Activated CD4-positive, alpha-beta T cell treated with anti-CD3 and anti-CD28 coated beads, Interleukin-2, amount 50 U/mL, for 16 hours (primary cell): ENCODE measurements at places on chromosomes 6 and 20.
A peak's percentile ranks its signal among the peaks of the same experiment; 100 is the strongest.

DNA sequence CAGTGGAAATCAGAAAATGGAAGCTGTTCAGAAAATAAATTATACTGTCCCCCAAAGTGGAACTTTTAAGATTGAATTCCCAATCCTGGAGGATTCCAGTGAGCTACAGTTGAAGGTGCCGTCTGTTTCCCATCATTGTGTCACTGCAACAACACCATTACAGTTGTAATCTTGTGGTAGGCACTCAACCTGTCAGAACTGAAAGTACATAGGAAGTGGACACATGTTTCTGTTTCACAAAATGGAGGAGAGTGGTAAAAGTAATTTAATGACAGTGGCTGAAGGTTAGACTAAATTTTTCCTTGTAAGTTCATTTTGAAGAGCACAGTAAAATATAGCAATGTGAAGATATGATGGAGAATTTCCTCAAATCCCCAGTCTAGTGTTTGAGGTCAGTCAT lies 70.0 kb downstream of the CD109 start:
- DNase-seq = no peak

GRCh38 chr20:14576196-14576877 lies 238.9 kb upstream of the FLRT3 start:
- no peak for DNase-seq

DNA sequence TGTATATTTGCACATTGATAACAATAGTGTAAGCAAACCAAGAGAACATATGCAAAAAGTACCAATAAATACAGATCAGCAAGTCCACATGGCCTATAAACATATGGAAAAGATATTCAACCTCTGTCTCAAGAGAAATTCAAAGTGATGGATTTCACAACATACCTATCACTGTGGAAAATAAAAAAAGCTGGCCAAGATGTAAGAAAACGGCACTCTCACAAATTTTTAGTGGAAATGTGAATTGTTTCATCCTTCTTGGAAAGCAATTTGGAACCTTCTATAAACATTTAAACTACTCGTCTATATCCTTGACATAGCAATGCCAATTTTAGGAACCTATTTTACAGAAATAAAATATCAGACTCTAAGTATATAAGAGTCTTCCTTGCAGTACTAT lies 559.8 kb downstream of the QKI start:
- no peak for DNase-seq

GRCh38 chr6:144778773-144779492 lies 493.8 kb downstream of the UTRN start:
- DNase-seq = no peak

DNA sequence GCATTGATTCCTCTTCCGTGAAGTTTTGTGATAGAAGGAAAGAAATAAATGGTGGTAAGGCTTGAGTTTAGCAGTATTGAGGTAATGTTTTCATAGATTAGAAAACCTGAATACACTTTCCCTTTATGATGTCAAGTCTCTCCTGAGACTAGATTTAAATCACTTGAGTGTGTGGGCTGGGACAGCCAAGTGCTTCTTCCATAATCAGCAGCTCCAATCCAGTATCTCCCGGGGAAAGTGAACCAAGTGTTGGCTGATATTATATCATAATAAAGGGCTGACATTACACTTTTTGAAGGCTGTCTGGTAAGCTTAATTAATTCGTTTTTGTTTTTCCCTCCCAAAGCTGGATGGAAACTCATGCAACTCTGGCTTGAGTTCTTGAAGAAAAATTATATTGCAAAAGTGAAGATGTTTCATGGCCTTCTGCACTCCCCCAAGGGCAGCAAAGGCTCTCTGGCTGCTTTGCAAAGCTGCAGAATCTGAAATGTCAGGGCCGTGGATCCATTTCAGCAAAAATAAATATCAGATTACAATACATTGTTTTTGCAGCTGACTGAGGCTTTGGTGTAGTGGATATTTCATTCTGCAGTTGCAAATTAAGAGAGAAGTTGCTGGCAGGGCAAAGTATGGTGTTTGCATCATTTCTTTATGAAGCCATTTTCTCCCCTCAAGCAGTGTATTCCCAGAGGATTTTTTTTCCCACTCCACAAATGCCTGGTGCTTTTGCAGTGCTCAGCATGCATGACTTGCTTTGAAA lies 101.2 kb downstream of the MKKS start:
- DNase-seq = no peak

DNA sequence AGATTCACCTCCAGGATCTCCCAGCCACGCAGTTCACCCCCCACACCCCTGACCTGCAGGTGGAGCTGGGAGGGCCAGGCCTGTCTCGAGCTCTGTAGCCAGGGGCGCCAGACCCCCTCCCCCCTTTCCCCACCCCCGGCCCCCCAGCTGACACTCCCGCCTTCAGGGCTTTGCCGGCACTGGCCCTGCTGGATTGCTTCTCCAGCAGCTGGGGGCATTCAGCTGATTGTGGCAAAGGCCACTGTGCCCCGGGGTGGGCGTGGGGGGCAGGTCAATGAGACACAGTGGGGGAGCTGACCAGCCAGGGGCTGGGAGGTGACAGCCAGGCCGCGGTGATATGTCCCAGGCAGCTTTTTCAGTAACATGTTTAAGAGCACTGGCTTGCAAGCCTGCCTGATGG lies 22.2 kb downstream of the ZBP1 start:
- no peak for DNase-seq

- DNase-seq = no peak
Observed at GRCh38 chr6:94636780-94637385, 940.5 kb upstream of the MANEA start.

GRCh38 chr6:92267335-92267734 lies 1152.0 kb downstream of the EPHA7 start:
- DNase-seq = no peak

GRCh38 chr20:19557291-19557690 lies 200.8 kb upstream of the RIN2 start:
- DNase-seq = no peak

DNA sequence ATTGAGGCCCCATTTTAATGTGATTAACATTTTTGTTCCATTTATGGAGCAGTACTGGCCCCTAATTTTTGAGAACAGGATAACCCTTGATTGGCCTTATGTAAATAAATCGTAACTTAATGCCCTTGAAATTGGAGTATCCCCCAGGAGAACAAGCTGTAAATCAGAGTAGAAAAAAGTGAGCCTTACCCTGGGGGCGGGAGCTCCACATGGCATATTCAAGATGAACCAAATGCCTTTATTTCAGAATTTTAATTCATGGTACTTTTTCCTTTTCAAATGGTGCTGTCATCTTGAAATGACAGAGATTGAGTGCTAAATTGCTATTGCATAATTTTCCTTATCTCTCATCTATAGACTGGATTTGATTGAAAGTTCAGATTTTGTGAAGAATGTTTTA lies 809.5 kb upstream of the FLRT3 start:
- no peak for DNase-seq

DNA sequence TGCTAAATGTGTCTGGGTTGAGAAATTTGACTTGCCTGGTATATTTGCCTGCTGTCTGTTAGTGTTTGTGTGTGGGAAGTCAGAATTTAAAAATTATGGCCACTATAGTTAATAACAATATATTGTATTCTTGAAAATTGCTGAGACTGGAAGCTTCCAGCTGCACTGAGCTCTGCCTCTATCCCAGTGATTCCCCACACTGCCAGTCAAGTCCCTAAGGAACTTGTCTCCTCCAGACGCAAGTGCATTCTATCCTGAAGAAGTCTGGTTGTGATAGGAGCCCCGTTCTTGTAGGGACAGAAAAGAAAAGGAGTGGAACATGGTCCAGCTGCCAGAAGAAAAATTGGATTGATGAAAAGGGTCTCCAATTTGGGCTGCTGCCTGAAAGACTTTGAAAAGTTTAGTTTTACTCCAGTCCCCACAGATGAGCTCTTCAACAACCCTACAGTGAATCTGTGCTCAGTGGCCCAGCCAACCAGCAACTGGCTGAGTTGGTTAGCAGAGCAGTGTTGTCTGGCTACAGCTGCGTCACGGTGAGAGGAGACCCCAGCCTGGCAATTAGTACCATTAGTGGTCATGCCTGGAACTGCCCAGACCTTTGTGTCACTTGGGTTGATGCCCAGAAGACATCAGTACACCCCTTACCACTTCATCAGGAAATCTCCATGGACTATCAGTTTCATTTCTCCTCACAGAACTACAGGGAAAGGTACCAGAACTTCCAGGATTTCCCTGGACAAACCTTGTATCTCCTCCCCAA lies 183.1 kb upstream of the MCHR2 start:
- no peak for DNase-seq

- no peak for DNase-seq
Observed at GRCh38 chr6:123091896-123092271, 95.8 kb downstream of the CLVS2 start.

- no peak for DNase-seq
Observed at GRCh38 chr20:10216146-10216791, 2.4 kb upstream of the SNAP25 start.

GRCh38 chr6:134604014-134604676 lies 286.2 kb upstream of the SGK1 start:
- DNase-seq = no peak

DNA sequence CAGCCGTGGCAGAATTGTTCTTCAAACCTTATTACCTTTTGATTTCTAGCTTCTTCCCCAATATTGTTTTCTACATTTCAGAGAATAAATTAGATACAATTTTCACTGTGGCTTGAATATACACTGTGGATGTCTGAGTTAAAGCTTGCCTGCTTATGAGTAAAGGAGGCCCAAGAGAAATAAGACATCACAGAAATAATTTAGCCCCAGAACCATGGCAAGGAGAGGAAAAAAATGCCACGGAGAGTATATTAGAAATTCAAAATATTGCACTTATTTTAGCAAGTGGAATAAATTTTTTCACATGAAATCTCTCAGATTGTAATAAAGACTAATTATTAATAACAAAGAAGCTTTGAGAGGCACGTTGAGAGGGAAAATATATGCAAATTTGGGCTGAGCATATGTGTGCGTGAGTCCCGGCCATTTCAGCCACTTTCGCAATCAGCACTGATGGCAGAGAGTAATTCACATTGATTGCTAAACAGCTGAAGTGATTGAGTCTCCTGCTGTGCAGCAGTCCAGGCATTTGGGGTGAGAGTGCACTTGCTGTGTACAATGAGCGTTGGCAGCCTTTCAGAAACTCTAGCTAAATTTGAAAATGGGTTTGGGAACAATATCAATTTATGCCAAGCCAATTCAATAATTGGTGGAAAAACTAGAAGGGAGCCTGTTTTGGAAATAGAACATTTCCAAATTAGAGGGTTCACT lies 596.0 kb downstream of the EPM2A start:
- no peak for DNase-seq

- no peak for DNase-seq
Observed at GRCh38 chr6:5241252-5241651, 19.5 kb downstream of the LYRM4 start.

GRCh38 chr6:168451805-168452517 lies 11.0 kb downstream of the SMOC2 start:
- DNase-seq = no peak

GRCh38 chr6:169894377-169894960 lies 143.0 kb downstream of the ERMARD start:
- no peak for DNase-seq

DNA sequence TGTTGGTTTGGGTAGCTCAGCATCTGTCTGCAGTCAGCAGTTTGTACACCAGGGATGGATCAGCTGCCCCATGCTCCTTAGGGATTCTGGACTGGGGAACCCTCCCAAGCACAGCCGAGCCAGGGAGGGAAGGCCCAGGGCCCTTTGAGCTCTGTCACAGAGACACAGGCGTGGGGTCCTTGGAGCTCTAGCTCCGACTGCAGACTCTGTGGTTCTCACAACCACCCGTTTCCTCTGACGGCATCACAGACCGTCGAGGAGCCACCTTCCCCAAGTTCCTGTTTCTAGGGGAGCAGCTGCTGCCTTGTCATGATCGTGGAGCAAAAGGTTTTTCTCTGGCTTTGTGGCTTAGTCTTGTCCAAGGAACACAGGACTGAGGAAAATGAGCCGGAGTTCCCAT lies at the start of gene SLA2:
Gene SLA2 (minus strand): TSS at position 199 of the 400 bp plus-strand sequence. CDS start 4,861 bp downstream, outside the sequence.
- peak; percentile 80 for DNase-seq

GRCh38 chr20:4439461-4439860 lies 282.2 kb upstream of the PRND start:
- DNase-seq = no peak

GRCh38 chr6:157134402-157135047 lies 188.8 kb downstream of the TMEM242 start:
- no peak for DNase-seq

- DNase-seq = no peak
Observed at GRCh38 chr6:166670013-166670412, 43.0 kb upstream of the RPS6KA2 start.

- peak; percentile 70 for DNase-seq
Observed at GRCh38 chr6:2749969-2750600, 637 bp downstream of the MYLK4 start.

GRCh38 chr6:73032586-73032985 lies 192.7 kb downstream of the KHDC1L start:
- DNase-seq = peak; percentile 10

DNA sequence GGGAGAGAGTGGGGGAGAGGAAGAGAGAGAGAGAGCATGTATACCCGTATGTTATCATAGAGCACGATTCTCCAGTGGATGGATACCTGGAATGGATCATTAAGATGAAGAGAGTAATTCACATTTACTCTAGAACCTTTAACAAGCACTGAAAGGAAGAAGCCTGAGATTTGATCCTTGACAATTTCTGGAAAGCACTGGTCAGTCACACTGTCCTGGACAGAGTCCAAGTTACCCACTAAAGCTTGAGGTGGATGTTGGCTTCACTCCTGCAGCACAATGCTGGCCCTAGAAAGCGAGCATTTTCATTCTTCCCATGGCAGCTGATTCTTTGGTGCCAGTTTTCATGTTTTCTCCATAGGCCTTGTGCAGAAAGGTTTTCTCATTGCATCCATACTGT lies 25.6 kb downstream of the NFYA start:
- DNase-seq = no peak

GRCh38 chr6:113686049-113686448 lies 171.1 kb upstream of the MARCKS start:
- no peak for DNase-seq

- DNase-seq = no peak
Observed at GRCh38 chr6:169899481-169900145, 148.2 kb downstream of the ERMARD start.

- no peak for DNase-seq
Observed at GRCh38 chr20:32964575-32964974, 39.7 kb downstream of the SUN5 start.

DNA sequence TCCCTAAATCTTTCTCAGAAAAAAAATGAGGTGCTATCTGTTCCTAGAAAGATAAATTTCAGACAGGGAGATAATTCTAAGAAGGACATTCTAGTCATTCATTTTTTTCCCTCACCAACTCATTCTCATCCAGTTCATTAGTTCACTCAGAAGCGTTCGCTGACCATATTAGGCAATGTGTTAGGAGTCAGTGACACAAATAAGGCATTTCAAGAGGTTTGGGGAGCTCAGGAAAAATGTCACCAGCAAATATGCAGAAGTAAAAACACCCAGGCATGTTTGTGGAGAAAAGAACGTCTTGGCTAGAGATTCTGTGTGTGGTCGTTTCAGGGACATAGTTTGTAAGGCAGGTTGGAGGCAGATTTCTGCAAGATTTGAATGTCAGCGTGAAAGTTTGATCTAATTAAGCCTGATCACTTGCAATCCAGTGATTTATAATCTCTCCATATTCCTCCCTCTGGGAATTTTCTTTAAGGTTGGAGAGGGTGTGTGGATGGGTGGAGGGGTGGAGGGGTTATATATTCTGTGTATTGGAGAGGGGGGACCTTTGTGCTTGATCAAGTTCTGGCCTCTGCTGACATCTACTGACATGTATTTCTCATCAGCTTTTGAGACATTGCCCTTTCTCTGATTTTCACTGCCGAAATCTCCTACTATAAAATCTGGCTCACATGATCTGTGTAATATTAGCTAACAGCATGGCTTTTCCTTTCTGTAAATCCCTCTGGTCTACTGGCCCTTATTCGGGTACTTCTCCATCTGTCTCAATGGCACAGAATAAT lies 3.6 kb downstream of the MYCT1 start:
- DNase-seq = no peak

GRCh38 chr20:62387219-62387913 lies 463 bp downstream of the RPS21 start:
- no peak for DNase-seq
